ENCODE measurements at places on chromosomes 11 and 22. TPM values are rescaled to one million over a fixed set of nuclear protein-coding genes. Genes with fewer than 3 reads are reported as not detected.

The WNT11 gene
- 0.50 TPM for total RNA-seq

The SLCO2B1 gene
- under 0.01 TPM for total RNA-seq

The MMP27 gene
- 0.44 TPM for total RNA-seq

The SERPING1 gene
- total RNA-seq, result 9.6 TPM

The ART5 gene
- total RNA-seq, result not detected

The C1QTNF5 gene
- 29.8 TPM for total RNA-seq

The SYT7 gene
- 22.7 TPM for total RNA-seq

The POU2AF2 gene
- not detected for total RNA-seq

The BTBD18 gene
- not detected for total RNA-seq

The CRY2 gene
- 22.2 TPM for total RNA-seq

The MMP10 gene
- total RNA-seq, result 0.87 TPM

The GSTP1 gene
- total RNA-seq, result 851 TPM

The OR52A1 gene
- total RNA-seq, result not detected

The OR2AT4 gene
- total RNA-seq, result not detected

The LUZP2 gene
- total RNA-seq, result under 0.01 TPM

The DDTL gene
- 2.0 TPM for total RNA-seq

The ISX gene
- total RNA-seq, result not detected

The GNG3 gene
- total RNA-seq, result not detected

The CAPN5 gene
- total RNA-seq, result 52.6 TPM

The ESAM gene
- 0.44 TPM for total RNA-seq

The TSG101 gene
- total RNA-seq, result 69.4 TPM

The UBQLN3 gene
- total RNA-seq, result 0.15 TPM

The ST14 gene
- not detected for total RNA-seq

The PANX2 gene
- 0.17 TPM for total RNA-seq

The ZP1 gene
- total RNA-seq, result 0.17 TPM

The IRAG1 gene
- total RNA-seq, result 7.0 TPM

The THY1 gene
- 286 TPM for total RNA-seq

The MMP8 gene
- 0.33 TPM for total RNA-seq

The MPZL2 gene
- total RNA-seq, result 0.73 TPM

The FAT3 gene
- total RNA-seq, result 0.17 TPM

Data from smooth muscle cell of trachea (primary cell).